NCI-H2081 (cell line): ENCODE measurements at places on chromosomes 5 and 9.

GRCh38 chr9:136011703-136012496 lies 50.7 kb upstream of the UBAC1 start:
- no peak for DNase-seq

DNA sequence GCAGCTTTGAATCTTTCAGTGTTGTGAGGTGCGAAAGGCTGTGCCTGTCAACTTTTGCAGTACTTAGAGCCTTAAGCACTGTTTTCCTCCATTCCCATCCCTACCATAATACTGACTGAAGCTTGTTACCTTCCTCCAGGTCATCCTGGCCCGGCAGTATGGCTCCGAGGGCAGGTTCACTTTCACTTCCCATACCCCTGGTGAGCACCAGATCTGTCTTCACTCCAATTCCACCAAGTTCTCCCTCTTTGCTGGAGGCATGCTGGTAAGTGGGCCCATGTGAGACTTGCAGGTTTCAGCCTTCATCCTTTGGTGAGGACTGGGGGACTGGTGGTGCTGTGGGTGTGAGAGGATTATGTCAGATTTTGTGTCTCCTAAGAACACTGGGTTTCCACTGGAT lies 1.5 kb downstream of the TMED9 start:
- no peak for DNase-seq

GRCh38 chr5:60651872-60652620 lies 47.9 kb downstream of the DEPDC1B start:
- no peak for DNase-seq

- no peak for DNase-seq
Measured at GRCh38 chr9:84947412-84947972, 278.0 kb downstream of the NTRK2 start.

- no peak for DNase-seq
Measured at GRCh38 chr5:66863243-66864170, 267.3 kb downstream of the MAST4 start.

GRCh38 chr9:111484572-111484894 lies 350 bp upstream of the ECPAS start:
- DNase-seq, result no peak

DNA sequence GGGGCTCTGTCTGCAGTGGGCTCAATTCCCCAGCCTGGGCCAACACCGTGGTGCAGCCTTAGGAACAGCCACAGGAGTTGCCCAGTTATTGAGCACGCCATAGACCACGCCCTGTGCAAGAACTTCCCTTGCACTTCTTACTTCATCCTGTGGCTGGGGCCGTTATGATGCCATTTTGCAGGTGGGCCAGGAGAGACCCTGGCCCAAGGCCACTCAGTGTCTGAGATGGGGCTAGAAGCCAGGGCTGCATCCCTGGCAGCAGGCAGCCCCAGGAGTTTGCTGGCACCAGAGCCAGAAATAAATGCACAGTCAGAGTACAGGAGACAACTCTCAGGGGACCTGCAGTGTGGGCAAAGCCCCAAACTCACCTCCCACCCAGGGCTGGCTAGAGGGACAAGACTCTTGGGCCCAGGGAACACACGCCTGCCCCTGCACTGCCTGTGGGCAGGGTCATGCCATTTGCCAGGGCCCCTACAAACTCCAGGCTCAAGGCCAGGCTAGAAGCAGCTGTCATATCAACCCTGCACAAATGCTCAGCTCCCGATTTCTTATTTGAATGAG lies 6.7 kb downstream of the CORO2A start:
- DNase-seq, result no peak

GRCh38 chr9:26462213-26462612 lies 430.4 kb downstream of the CAAP1 start:
- no peak for DNase-seq

GRCh38 chr9:78654324-78654723 lies 357.4 kb downstream of the PSAT1 start:
- no peak for DNase-seq
